Activated CD8-positive, alpha-beta memory T cell treated with anti-CD3 and anti-CD28 coated beads for 48 hours (primary cell): ENCODE measurements at places on chromosomes 7 and 10.

GRCh38 chr10:70317943-70318318, 34.1 kb upstream of the NPFFR1 start:
- no peak for DNase-seq

- DNase-seq: no peak
These were observed 692 bp downstream of the CARD11 start for GRCh38 chr7:3042861-3043489.

- DNase-seq: no peak
These were observed 11.1 kb downstream of the PKD1L1 start for GRCh38 chr7:47937065-47937687.

- DNase-seq: no peak
These were observed 291.0 kb downstream of the GPR158 start for GRCh38 chr10:25465582-25466372.
